ENCODE measurements at places on chromosomes 1 and 21. TPM values are rescaled to one million over a fixed set of nuclear protein-coding genes. Genes with fewer than 3 reads are reported as not detected.

The SMCP gene
- polyA plus RNA-seq: not detected

The SUCO gene
- polyA plus RNA-seq: 38.7 TPM

The ARL8A gene
- 39.0 TPM for polyA plus RNA-seq

The HES4 gene
- polyA plus RNA-seq: 7.7 TPM

The AIM2 gene
- polyA plus RNA-seq: 0.16 TPM

The HAX1 gene
- 65.3 TPM for polyA plus RNA-seq

The GJA5 gene
- 20.1 TPM for polyA plus RNA-seq

The MAST2 gene
- polyA plus RNA-seq: 63.3 TPM

The C8A gene
- not detected for polyA plus RNA-seq

The PLD5 gene
- polyA plus RNA-seq: 3.2 TPM

The SLC16A4 gene
- 9.6 TPM for polyA plus RNA-seq

The BOLA1 gene
- polyA plus RNA-seq: 10.2 TPM

The S100A7A gene
- polyA plus RNA-seq: not detected

The PLPPR4 gene
- polyA plus RNA-seq: 9.7 TPM

The NBPF6 gene
- not detected for polyA plus RNA-seq

The CR1L gene
- not detected for polyA plus RNA-seq

The HSD3B1 gene
- polyA plus RNA-seq: 0.34 TPM

The C1orf94 gene
- polyA plus RNA-seq: not detected

The IL19 gene
- polyA plus RNA-seq: not detected

The CFAP141 gene
- not detected for polyA plus RNA-seq

The OLIG2 gene
- not detected for polyA plus RNA-seq

The PPIAL4G gene
- polyA plus RNA-seq: 0.15 TPM

The SPATA21 gene
- polyA plus RNA-seq: not detected

The CFHR2 gene
- not detected for polyA plus RNA-seq

The PPT1 gene
- 44.2 TPM for polyA plus RNA-seq

The CYP4A11 gene
- not detected for polyA plus RNA-seq

The SEC16B gene
- polyA plus RNA-seq: 7.5 TPM

The RORC gene
- 2.7 TPM for polyA plus RNA-seq

The TTLL7 gene
- polyA plus RNA-seq: 18.8 TPM

The RGL1 gene
- 22.6 TPM for polyA plus RNA-seq

The CD84 gene
- 4.5 TPM for polyA plus RNA-seq

The KRTAP20-1 gene
- polyA plus RNA-seq: not detected

The NSUN4 gene
- 14.5 TPM for polyA plus RNA-seq

The TMEM240 gene
- polyA plus RNA-seq: 4.8 TPM

The BMP8A gene
- polyA plus RNA-seq: not detected

The PRDX1 gene
- 157 TPM for polyA plus RNA-seq

The PEAR1 gene
- polyA plus RNA-seq: 24.9 TPM
